ENCODE measurements at places on chromosomes 2 and 18.

GRCh38 chr2:73856214-73856613 lies 27.5 kb downstream of the STAMBP start:
- DNase-seq = no peak

- DNase-seq = no peak
These were observed 272.0 kb downstream of the TGIF1 start for GRCh38 chr18:3721771-3722648.

DNA sequence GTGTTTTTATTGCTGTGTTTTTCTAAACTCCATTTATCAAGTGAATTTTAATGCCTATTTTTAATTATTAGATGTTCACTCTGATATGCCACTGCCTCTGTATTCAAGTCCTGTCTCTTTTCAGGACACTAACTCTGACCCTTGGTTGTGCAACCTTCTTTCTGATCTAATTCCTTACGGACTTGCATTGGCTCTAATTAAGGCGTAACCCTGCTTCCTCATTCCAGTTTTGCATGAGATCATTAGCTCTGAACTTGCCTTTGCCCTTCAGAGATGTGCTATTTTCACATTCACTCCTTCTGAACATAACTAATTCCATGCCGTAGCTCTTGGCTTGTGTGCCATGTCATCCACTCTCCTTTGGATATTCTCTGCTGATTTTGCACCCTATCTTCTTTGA lies 162.5 kb upstream of the TMEFF2 start:
- no peak for DNase-seq

- DNase-seq = no peak
These were observed 47.7 kb downstream of the RRM2 start for GRCh38 chr2:10170256-10170655.

DNA sequence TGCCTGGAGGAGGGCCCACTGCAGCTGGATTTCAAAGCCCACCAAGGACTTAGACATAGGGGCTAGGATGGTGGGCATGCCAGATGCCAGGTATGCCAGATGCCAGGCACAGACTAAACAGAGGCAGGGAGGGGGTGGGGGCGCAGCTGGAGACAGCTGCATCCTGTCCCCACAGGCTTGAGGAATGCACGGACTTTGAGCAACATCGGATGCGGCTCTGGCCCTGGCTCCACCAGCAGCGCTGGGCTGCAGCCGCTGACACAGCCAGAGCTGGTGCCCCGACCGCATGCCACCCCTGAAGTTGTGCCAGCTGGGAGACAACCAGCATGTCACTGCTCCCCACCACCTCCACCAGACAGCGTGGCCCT lies 39.5 kb downstream of the AQP12A start:
- DNase-seq = no peak

DNA sequence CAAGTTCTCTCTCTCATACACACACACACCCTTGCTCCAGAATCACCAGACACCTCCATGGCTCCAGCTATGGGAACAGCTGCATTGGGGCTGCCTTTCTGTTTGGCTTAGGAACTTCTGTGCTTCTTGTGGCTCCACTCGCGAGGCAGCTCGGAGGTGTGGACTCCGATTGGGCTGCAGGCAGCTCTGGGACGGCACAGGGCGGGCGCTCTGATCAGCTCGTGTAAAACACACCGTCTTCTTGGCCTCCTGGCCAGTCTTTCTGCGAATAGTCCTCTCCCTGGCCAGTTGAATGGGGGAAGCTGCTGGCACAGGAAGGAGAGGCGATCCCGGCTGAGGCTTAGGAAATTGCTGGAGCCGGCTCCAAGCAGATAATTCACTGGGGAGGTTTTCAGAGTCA lies 22.4 kb downstream of the FOSL2 start:
- DNase-seq = no peak

- DNase-seq = no peak
These were observed 154.0 kb downstream of the PMAIP1 start for GRCh38 chr18:60053747-60054304.

DNA sequence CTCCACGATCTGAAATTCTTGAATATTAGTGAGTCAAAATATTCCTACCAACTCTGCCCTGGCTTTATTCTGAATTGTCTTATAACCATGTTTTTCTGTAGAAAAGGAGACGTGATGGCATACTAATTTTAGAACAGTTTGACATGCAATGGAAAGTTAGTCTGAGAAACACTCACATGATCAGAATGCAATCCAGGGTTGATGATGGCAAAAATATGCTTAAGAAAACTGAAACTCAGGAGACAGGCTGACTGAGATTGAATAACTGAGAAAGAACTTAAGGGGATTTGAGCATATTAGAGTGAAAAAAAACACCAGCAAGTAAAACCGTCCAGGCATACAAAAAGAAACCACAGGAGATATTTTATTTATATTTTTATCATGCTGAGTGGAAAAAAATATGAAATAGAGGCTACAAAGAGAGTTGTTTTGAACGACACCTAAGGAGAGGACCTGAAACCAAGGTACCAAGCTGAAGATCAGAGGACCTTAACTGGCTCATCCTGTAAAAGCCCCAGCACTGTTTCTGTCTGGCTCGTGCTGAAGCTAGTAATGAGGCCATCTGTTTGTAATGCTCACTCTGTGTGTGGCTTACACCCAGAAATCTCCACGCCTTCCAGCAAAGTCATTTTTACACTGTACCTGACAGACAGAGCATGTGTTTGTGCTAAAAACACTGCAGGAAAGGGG lies 437.2 kb upstream of the PKDCC start:
- no peak for DNase-seq

DNA sequence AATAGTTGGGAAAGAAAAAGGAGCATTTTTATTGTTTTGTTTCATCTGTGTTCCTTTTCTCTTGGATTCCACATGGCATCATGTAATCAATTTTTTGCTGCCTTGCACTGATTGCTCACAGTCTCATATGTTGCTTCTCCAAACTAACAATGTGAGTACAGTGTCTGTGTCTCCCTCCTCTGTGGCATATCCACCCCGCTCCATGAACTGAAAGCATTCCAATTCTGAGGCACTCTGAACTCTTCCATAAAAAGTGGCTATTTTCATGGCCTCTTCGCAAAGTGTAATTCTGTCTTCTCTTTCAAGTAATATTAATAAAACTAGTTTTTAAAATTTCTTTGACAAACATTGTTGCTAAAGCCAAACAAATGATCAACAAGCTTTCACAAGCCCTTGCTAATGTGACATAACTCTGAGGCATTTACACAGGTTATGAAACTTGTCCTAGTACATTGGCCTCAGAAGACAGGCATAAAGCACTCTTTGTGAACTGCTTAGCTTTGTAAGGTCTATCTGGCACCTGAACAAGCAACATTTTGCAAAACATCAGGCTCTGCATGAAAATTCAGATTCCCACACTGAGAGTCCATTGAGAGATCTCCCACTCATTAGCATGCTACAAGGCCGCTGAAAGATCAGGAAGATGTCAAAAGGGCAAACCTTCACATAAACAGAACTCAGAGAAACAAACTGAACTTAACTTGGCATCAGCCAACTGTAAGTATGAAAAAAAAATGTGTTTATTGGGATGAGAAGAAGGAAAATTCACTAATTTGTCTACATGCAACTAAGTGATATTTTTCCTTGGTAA lies 33.0 kb downstream of the GPR75 start:
- peak; percentile 84 for DNase-seq

GRCh38 chr18:67123901-67124300 lies 392.6 kb downstream of the DSEL start:
- no peak for DNase-seq

DNA sequence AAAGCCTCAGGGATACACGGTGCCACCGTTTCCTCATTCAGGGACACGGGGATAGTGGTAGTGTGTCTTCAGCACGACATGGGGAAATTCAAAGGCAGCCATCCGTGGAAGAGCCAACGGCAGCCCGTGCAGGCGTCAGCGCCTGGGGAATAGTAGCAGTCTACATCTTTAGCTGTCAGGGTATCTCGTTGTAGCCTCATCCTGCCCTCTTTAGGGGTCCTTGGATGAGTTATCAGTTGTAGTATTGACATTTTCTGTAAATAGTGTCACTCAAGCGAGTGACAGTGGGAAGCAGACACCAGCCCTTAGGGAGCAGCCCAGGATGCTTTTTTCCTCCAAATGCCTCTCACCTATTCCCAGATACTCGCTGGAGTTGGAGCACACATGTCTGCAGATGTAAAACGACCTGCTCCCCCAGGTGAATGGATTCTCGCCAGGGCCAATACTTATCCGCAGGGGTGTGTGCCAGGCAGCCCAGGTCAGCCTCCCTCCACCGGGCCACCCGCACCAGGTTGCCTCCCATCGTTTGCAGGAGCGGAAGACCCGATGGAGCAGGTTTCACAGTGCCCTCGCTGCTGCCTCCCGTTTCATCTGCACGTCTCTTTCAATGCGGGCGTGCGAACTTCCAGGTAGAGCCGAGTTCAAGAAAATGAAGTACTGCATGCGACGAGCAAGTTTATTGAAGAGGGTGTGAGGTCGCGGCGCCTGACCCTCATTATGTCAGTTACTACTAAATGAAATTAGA lies 41.0 kb downstream of the AGAP1 start:
- DNase-seq = no peak

- DNase-seq = no peak
These were observed 121.3 kb downstream of the CDC42EP3 start for GRCh38 chr2:37550190-37550589.

DNA sequence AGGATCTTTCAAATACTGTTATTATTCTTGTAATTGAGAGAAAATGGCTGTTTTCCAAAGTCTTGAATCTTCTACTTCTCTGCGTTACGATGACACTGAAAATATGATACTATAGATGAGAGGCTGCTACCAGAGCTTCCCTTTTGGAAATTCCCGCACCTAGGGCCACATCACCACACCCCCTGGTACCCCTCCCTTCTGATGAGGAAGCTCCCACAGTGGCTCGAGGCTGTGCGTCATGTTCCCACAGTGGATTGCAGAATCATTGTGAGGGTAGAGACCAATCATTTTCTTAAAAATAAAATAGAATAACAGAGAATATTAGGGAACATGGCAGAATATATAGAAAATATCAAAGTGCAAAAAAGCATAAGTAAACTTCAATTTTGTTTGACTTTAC lies 268.9 kb upstream of the SMIM21 start:
- no peak for DNase-seq

Measured in midbrain (tissue), 1 donor.